ENCODE measurements at places on chromosomes 7 and 10. TPM values are rescaled to one million over a fixed set of nuclear protein-coding genes. Genes with fewer than 3 reads are reported as not detected.

DNA sequence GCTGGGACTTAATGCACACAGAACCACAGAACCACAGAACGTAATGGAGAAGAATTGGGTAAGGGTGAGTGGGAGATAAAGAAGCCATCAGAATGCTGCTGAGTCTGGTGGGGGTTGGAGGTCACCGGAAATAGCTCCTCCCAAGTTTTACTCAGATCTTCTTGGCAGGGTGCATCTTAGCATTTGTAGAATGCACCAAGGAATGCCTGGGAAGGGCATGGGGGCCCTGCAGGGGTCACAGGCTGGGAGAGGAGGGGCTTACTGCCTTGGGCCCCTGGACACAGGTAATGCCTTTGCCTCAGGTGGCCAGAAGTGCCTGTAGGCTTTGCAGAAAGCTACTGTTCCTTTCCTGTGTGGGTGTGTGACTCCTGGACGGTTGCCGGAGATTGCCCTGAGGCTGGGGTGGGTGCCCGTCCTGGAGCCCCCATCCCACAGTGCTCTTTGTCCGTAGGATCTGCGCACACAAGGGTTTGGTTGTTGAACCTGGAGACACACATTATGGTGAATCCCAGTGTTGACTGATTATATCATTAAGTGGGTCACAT is 55.1 kb downstream of the MGMT start:
- H3K4me1 ChIP-seq, result no peaks in the 10 kb centered on the region
- no peak overlapping the region for H3K27ac ChIP-seq
- H3K4me3 ChIP-seq, result no peak overlapping the region
- no peaks in the 10 kb centered on the region for H3K27me3 ChIP-seq
- no peaks in the 10 kb centered on the region for H3K36me3 ChIP-seq

- H3K27me3 ChIP-seq, result peaks cover 7% of the 10 kb centered on the region
- no peak overlapping the region for H3K27ac ChIP-seq
- H3K36me3 ChIP-seq, result no peaks in the 10 kb centered on the region
- no peaks in the 10 kb centered on the region for H3K4me1 ChIP-seq
- no peak for DNase-seq
- no peak overlapping the region for H3K4me3 ChIP-seq
These were observed 131.1 kb upstream of the SHH start for GRCh38 chr7:155943251-155943899.

- peak overlapping the region; percentile 52 for H3K27ac ChIP-seq
- no peaks in the 10 kb centered on the region for H3K36me3 ChIP-seq
- H3K4me1 ChIP-seq, result peaks cover 14% of the 10 kb centered on the region
These were observed 2.1 kb downstream of the AMZ1 start for GRCh38 chr7:2689951-2690705.

- no peak overlapping the region for H3K4me3 ChIP-seq
- H3K27me3 ChIP-seq, result peaks cover 6% of the 10 kb centered on the region
These were observed 45.2 kb upstream of the FAM180A start for GRCh38 chr7:135793841-135794240.

The CDH23 gene
- 0.57 TPM for total RNA-seq
